ENCODE measurements at places on chromosomes 1 and 21.

DNA sequence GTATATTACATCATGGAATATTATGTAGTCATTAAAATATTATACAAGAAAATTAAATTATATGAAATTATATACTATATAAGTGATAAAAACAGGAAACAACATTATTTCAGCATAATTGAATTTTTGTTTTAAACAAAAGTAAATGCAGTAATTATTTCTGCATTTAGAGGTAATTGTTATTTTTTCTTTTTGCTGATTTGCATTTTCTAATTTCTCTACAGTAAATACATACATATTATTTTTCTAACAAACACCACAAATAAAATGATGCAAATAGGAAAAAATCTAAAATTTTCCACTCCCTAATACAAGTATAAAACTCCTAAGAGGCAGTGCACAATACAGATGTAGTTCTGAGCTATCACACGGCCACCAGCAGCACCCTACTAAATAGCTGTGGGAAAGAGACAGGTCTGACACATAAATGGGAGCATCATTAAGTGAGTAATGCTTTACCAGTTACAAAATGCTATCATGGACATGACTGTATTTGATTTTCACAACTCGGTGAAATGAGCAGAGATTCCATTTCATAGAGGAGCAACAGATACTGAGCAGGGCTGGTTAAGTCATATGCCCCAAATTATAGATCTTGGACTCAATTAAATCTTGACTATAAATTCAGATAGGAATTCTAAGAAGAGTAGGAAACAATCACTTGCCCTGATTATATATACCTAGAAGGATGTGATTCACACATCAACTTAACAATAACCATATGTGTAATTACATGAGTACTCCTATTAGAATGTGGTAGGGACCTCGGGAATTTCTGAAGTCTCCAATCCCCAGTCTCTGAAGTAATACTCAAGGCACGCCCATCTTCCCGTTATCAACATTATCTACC, 49.0 kb downstream of the NRIP1 start:
- no peak for DNase-seq

- DNase-seq: no peak
Measured at GRCh38 chr21:35254765-35255138, 205.7 kb upstream of the RUNX1 start.

- no peak for DNase-seq
Measured at GRCh38 chr21:29601047-29601446, 302.3 kb downstream of the BACH1 start.

GRCh38 chr1:162398999-162399580, 12.8 kb downstream of the SH2D1B start:
- no peak for DNase-seq
